Tibial nerve (tissue), 4 donors: ENCODE measurements at places on chromosomes 4 and X. TPM values are rescaled to one million over a fixed set of nuclear protein-coding genes. Genes with fewer than 3 reads are reported as not detected.

DNA sequence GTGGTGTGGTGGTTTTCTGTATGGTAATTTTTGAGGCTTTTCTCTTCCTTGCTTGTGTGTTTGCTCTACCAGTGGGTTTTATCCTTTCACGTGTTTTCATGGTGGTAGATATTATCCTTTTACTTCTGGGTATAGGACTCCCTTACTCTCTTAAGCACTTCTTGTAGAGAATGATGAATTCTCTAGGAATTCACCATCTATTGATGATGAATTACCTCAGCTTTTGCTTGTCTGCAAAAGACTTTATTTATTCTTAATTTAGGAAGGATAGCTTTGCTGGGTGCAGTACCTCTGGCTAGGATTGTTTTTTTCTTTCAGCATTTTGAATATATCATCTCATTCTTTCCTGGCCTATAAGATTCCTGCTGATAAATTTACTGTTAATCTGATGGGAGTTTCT, 415.3 kb downstream of the PDGFC start:
- DNase-seq: no peak

DNA sequence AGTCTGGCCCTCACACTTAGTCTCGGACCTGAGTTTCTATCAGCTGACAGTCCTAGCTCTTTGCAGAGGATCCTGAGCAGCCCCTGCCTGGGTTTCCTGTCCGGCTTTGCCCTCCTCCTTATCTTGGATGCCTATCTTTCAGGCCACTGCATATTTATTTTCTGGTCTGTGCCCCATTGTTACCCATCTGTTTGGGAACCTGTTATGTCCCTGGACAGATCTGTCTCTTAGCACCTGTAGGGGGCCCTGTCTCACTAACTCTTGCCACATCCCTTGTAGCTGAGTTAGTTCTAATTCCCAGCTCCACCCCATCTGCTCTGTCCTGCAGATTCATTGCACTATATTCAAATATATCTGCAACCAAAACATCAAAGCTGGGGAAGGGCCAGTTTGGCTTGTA, 514.9 kb upstream of the LCORL start:
- no peak for DNase-seq

DNA sequence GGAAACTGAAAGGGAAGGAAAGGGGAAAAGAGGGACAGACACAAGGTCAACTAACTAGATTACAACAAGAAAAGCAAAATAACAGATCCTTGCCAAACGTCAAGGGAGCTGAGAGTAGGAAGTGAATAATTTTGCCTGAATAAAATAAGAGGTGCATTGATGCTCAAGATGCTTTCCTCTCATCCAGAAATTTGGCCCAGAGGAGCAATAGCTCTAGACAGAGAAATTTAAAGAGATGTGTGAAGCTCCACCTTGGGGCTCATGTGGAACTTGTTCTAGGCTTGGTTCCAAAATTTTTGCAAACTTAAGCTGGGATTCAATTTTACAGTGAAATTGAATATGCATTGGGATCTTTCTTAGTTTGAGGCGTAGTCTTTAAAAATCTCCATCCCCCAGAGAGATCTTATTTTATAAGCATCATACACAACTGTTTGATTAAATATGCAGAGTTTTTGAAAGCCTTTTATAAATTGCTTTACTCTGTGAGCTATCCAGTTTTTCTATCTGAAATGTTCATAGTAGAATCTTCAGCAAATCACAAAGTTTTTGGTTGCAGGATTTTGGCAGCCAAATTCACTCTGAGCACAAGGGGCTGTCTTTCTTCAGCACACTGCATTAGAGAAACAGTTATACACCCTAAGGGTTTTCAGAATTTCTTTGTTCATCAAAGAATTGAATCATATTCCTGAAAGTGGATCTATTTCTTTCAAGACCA, 1159.5 kb downstream of the ADGRL3 start:
- DNase-seq: no peak

DNA sequence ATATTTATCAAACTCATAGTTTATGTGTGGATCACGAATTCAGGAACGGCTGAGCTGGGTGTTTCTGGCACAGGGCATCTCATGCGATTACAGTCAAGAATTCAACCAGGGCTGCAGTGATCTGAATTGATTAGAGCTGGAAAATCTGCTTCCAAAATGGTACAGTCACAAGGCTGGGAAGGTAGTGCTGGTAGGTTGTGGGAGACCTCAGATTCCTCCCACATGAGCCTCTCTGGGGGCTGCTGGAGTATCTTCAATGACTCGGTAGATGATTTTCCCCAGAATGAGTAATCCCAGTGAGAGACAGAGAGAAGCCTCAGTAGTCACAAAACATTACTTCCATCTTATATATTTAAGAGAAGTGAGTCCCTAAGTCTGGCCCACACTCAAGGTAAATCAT, 36.2 kb upstream of the PRDX4 start:
- no peak for DNase-seq

DNA sequence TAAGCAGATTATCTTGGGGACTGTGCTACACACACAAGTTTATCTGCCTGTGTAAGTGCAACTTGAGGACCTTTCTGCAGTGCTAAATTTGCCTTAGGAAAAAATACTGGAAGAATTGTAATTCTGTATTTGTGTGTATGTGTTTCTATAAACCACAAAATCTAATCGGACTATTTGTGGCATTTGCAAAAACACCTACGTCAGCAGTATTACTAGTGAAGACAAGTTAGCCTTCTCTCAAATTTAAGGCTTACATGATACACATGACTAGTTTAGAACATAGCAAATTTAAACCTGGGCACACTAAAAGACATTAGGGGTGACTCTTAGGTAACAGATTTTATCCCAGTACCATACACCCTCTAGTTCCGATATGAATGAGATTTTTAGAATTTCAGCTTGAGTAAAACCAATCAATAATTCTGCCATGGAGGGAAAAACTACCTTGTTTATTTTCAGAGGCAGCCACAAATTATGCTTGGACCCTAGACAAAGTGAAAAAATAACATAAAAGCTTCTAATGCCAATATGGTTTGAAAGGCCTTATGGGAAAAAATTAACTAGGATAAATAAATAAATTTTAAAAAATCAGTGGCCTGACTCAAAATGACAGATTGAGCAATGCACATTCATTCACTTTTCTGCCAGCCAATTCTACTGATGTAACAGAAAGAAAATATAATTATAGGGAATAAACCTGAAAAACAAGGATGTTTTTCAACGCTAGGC, 176.4 kb downstream of the SNCA start:
- DNase-seq: no peak

DNA sequence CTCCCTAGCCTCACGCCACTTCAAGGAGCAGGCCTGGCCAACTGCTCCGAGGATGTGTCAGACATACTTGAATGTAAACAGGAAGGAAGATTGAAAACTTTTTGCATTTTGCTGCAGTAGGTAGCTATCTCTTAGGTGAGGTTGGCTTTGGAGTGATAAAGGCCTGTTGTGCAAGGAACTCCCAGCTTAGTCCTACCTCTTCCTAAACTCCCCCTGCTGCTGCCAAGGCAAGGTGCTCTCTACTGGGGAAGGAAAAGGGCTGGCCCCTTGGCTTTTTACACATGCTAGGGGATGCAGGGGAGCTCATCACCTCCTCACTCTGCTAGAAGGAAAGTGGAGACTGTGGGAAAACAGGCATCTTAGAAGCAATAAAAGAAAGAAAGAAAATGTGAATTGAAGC, 10.7 kb upstream of the BRS3 start:
- no peak for DNase-seq

GRCh38 chr4:165874072-165874790, 1.2 kb downstream of the TLL1 start:
- DNase-seq: no peak

DNA sequence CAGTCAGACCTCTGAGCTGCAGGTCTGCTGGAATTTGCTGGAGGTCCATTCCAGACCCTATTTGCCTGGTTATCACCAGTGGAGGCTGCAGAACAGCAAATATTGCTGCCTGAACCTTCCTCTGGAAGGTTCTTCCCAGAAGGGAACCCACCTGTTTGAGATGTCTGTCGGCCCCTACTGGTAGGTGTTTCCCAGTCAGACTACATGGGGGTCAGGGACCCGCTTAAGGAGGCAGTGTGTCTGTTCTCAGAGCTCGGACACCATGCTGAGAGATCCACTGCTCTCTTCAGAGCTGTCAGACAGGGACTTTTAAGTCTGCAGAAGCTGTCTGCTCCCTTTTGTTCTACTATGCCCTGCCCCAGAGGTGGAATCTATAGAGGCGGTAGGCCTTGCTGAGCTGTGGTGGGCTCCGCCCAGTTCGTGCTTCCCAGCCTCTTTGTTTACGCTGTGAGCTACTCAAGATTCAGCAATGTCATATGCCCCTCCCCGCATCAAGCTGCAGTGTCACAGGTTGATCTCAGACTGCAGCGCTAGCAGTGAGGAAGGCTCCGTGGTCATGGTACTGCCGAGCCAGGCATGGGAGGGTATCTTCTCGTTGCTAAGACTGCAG, 44.1 kb upstream of the KDR start:
- DNase-seq: no peak

- DNase-seq: no peak
Measured at GRCh38 chr4:185113340-185113739, 29.7 kb upstream of the SLC25A4 start.

GRCh38 chrX:46837558-46838485, 979 bp downstream of the RP2 start:
- DNase-seq: no peak

DNA sequence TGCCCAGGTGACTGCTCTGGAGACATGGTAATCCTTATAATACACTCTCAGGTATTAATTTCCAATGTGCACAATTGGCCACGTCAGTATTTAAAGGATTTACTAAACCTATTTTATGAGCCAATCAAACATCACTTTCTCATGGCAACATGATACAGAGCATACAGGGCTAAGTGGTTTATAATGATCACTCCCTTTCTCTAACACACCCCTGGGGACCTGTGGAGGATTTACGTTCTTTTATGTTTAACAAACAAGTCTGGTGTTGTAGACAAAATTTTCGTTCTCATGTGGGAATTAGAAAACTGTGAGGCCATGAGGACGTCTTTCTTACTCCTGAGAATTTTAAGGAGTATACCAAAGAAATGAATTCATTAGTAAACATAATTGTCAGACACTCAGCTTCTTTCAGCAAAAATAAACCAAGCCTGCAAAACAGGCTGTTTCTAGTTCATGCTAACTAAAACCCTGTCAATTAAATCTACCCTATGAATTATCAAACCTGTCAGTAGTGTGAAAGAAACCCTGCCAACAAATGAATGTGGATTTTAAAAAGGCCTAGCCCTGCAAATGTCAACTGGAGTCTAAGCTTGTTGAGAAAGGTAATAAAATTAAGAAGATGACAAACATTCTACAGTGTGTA, 155.8 kb downstream of the PDGFC start:
- no peak for DNase-seq

DNA sequence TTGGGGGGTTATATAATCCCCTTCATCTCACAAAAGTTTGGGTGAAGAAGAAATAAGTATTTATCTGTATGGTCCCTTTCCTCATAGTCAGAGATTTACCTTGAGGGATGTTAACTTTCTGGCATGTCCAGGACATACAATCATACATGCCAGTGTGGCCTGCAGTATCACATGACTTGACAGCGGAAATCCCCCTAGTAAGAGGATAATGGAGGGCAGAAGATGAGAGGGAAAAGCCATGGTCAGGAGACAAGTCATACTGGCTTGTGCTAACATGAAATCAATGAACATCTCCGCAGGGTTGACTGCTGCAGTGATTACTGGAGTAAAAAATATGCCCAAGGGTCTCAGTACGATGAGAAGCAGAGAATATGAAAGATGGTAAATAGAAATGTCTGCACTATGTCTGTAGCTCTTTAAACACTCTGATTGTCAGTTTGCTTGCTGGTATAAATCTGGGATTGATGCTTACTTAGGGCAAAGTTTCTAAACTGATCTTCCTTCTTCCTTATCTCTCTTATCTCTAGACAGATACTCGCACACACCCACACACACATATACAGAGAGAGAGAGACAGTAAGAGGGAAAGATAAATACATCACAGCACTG, 1385.6 kb upstream of the ADGRL3 start:
- DNase-seq: no peak

- DNase-seq: no peak
Measured at GRCh38 chrX:2516623-2517022, 15.8 kb upstream of the DHRSX start.

GRCh38 chr4:37661772-37662171, 24.4 kb downstream of the RELL1 start:
- no peak for DNase-seq

- DNase-seq: no peak
Measured at GRCh38 chr4:166602068-166602467, 632.2 kb downstream of the SPOCK3 start.

GRCh38 chr4:110953191-110953590, 330.3 kb upstream of the PITX2 start:
- DNase-seq: no peak

DNA sequence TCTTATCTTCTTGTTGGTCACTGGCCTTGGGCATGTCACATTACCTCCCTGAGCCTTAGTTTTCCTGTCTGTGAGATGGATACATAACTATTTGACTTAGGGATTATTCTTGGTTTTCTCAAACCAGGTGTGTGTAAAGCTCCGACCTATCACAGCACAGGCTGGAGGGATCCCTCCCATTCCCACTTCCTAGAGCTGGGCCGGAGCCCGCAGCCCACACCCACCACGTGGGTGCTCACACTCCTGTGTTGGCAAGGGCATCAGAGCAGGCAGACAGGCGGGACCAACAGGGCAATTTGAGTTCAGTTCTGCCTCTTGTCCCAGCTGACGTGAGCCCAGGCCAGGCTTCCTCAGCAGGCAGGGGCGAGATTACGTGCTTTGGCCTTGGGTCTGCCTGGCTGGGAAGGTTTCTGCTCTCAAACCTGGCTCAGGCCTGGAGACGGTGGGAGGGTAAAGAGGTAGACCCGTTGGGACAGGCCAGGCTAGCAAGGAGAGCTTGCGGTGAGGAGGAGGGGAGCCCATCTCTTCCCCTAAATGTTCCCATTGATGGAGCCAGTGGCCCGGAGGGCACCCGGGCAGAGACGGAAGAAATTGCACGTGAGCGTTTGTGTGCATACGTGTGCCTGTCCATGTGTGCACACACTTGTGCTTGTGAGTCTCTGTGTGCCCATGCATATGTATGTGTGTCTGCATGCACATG, 734 bp upstream of the SH3TC1 start:
- no peak for DNase-seq

GRCh38 chr4:124018383-124019317, 622.1 kb downstream of the SPRY1 start:
- DNase-seq: peak; percentile 21

DNA sequence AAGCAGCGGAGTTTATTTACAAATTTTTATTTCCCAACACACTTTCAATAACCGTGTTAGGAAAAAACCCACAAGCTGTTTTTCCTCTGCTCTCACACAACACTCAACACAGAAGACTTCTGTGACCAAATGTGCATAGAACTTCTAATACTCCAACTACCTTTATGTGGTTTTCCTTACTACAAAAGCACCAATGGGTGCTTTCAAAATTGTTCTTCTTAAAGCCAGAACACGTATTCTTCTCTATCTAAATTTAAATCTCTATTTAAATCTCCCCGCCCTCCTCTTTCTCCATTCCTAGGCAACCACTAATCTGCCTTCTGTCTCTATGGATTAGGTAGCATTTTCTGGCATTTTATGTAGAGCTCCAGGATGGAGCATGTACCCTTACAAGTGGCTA, 90.0 kb downstream of the SHROOM2 start:
- DNase-seq: no peak

Gene KLF8
- 28.8 TPM for total RNA-seq

Gene CT45A2
- total RNA-seq: not detected

Gene CXorf65
- not detected for total RNA-seq

Gene SULT1E1
- total RNA-seq: not detected

Gene MAGEA12
- not detected for total RNA-seq

Gene ADH1A
- 1.8 TPM for total RNA-seq

Gene ADGRA3
- total RNA-seq: 14.9 TPM

Gene SYN1
- total RNA-seq: not detected

Gene MGAT4D
- not detected for total RNA-seq

Gene PNMA5
- total RNA-seq: not detected

Gene ASB9
- total RNA-seq: 1.2 TPM
